ENCODE measurements at places on chromosomes 2 and 18.
A peak's percentile ranks its signal among the peaks of the same experiment; 100 is the strongest.

DNA sequence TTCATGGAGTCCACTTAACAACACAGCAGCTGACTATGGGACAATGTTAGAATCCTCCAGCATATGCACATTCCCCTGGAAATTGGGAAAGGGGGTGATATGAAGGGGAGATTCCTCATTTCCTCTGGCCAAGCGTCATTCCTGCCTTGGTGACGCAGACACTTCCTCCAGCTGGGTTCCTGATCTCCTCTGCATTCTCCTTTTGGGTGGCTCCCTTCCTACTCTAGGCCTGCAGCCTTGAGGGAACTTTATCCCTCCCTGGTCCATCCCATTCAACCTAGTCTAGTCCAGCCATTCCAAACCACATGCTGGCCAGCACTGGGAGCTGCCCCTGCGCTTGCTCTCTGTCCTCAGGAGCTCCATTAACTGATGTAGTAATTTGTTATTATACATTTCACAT is 216.8 kb downstream of the VAPA start:
- no peak for DNase-seq

DNA sequence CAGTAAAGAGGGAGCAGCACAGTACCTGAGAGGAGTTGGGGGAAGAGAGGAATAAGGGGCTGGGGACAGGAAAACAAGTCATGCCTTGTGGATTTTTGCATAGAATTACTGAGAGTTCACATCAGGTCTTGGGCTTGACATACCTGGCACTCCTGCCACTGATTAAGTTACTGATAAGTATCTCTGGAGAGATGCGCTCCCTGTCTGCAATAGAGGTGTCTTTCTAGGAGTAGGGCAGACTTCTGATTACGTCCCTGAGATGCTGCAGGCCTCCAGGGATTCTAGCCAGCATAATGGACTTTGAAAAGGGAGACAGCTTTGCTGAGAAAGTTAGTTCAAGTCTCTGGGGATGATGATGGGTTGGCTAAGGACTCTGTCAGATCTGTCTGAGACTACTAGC is 69.4 kb downstream of the CHRNA1 start:
- no peak for DNase-seq

GRCh38 chr2:22950431-22950830 is 434.5 kb upstream of the KLHL29 start:
- DNase-seq: no peak

GRCh38 chr2:183038341-183039300 is at the start of gene NCKAP1:
Gene NCKAP1 (minus strand): TSS chr2:183038457. CDS start chr2:183038099, 358 bp downstream.
- peak; percentile 39 for DNase-seq

DNA sequence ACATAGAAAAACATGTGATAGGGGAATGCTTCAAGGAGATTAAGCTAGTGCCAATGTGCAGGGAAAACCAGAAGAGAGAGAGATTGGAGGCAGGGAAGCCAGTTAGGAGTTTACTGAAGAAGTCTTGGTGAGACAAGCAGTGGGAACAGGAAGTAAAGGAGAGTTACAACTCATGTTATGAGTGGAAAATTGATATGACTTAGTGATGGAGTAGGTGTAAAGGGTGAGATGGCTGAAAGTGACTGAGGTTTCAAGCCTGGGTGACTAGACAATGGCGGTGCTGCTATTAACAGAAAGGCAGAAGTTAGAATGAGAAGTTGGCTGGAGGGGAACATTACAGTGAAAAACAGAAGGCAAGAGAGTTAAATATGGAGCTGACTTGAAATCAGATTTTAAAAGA is 16.5 kb downstream of the DOK1 start:
- no peak for DNase-seq

DNA sequence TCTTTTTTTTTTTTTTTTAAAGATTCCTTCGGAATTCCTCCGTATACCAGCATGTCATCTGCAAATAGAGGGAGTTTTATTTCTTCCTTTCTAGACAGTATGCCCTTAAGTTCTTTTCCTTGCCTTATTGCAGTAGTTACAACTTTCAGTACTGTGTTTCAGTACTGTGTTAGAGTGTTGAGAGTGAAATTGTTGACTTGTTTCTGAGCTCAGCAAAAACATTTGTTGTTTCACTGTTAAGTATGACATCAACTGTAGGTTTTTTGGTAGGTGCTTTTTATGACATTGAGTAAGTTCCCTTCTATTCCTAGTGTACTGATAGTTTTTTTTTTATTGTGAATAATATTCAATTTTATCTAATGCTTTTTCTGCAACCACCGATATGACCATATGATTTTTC is 43.9 kb downstream of the ACVR2A start:
- DNase-seq: no peak

DNA sequence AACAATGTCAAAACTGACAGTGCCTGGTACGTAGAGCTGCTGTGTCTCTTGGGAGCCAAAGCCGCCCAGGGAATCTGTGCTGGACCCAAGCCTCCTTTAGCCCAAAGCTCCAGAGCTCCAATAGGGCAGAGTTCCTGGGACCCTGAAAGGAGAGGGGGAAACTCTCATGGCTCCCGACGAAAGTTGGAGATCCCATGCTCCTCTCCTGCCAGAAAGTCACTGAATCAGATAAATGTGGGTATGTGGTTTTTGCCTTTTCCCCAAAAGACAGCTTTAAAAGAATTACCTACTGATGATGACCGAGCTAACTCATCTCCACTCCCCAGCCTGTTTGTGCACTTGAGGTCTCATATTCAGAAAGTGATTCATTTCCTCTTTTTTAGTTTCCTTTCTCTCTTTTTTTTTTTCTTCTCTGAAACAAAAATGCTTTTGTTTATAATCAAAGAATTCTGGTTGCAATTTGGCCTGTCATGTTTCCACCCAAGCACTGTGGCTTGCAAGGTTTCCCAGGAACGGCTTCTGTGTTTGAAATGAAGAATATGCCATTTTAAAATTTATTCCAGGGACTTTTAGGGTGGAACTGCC is 14.1 kb upstream of the PMAIP1 start:
- DNase-seq: no peak

Measured in NCI-H2029 treated with DMSO at 0.1 percent for 48 hours (cell line).